ENCODE measurements at places on chromosomes 16 and 17.

GRCh38 chr17:3926860-3927627 is 10.8 kb upstream of the P2RX1 start:
- DNase-seq = no peak

- DNase-seq = no peak
Measured at GRCh38 chr16:21169249-21169981, 10.9 kb downstream of the LDAF1 start.

GRCh38 chr16:65002265-65002664 is 119.6 kb downstream of the CDH11 start:
- no peak for DNase-seq

GRCh38 chr16:88453611-88454522 is 787 bp downstream of the ZFPM1 start:
- DNase-seq = no peak

GRCh38 chr16:23069844-23070243 is 79.4 kb downstream of the USP31 start:
- DNase-seq = no peak

DNA sequence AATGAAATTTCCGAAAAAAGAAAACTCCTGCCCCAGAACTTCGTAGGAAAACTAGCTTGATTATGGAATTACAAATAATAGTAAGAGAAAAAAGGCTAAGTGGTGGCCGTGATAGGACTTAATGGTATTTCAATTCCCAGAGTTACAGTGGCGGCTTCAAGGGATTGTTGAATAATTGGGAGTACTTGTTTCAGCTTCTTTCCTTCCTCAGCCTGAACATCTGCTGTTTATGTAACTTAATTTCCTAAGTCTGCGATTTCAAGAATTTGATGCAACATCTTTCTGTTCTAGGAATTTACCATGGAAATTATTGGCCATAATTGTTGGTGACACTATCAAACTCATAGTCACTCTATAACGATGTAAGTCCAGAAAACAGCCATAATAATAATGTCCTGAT is 684 bp upstream of the APPBP2 start:
- no peak for DNase-seq

GRCh38 chr16:48335961-48336360 is 49.3 kb downstream of the SIAH1 start:
- DNase-seq = no peak
